ENCODE measurements at places on chromosomes 6 and 20.

DNA sequence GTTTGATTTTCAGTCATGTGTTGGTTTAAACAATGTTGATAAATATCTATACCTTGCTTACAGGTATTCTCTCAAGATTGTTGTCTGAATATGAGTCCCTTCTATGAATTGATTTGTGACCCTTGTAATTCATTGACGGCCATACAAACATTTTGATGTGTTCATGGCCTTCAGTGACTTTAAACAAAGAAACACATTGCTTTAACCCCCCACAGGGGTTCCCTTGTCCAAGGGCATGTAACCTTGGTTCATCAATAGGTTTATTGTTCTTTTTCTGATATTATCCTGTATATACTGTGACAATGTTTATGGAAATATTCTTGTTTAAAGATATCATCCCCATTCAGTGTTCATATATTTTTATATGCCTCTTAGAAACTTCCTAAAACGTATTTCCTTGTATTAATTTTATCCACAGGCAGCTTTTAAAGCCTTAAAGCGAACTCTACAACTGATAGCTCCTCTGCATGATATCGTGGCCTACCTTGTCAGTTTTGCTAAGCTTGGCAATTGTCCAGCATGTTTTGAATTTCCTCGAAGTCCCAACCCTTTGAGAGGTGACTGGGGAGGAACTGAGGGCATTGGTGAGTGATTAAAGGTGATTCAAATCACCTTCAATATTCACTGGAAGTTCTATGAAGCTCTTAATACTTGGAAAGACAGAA is 87.0 kb downstream of the CD164 start:
- DNase-seq: no peak

DNA sequence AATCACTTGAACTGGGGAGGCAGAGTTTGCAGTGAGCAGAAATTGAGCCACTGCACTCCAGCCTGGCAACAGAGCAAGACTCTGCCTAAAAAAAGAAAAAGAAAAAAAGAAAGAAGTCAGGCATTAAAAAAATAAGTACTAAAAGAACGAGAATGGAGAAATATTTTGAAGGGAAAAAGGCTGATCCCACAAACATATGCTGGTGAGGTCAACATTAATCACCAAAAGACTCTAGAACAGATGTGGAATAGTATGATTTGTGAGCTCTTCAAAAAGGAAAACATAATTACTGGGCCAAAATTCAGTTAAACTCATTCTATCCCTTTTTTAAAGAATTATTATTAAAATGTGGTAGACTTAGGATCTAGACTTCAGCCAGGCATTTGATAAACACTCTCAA is 61.2 kb upstream of the NRSN1 start:
- no peak for DNase-seq

GRCh38 chr20:48404598-48404997 is 423.2 kb downstream of the PREX1 start:
- no peak for DNase-seq

- DNase-seq: no peak
These were observed 4.6 kb downstream of the AFDN start for GRCh38 chr6:167831281-167831828.

DNA sequence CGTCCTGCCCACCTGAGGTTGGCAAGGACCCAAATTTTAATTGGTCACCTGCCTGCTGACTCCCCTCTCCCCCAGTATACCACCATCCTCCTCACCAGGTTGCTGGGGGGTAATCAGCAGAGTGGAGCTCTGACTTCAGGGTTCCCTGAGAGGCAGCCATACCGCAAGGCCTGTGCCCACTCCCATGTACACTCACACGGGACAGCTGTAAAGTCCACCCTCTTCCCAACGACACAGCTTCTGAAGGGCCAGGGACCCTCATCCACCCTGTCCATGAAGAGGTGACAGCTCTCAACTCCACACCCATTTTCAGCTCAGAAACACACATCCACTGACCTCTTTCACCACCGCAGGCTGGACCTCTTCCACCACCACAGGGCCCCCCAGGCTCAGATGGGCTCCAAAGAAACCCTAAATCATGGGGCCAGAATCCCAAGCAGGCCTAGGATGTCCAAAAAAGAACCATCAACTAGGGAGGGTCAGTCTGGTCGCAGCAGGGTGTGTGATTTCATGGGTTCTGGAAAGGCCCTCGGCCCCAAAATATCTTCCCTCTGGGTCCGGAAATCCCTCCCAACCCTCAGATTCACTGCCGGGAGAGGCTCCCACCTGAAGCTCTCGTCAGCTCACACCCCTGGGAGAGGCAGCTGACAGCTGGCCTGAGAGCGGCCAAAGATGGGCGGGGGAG is 30.0 kb downstream of the TFEB start:
- DNase-seq: no peak

DNA sequence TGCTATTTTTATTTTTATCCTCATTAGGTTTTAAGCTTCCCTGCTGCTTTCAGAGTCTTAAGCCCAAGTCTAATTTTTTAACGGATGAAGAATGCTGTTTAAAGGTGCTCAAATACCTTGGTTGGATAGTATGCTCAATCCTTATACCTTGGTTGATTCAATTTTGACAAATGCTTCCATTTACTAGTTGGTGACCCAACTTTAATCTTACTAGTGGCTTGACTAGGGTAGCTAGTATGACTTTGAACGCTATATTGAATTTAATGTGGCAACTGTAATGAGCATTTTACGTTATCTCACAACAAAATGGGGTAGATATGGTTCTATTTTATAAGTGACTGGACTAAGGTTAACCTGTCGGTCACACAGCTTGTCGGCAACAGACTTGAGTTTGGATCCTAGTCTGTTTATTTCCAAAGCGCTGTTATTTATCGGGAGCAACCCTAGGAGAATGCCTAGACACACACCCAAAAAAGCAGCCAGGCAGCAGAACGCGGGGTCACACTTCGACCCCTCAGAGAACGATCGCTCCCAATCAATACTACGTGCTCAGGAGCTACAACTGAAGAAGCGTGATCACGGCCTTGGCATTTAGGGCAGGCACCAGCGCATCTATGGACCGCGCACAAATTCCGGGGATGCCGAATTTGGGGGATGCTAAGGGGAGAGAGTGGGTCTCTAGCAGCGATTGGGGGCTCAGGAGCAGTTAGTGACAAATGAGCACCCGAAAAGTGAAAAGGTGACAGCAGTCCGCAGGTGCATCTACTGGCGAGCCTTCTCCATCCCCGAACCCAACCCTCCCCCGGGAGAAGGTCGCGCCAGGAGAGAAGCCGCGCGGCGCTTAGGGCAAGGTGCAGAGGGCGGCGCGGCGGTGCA is 586 bp upstream of the ALDH5A1 start:
- DNase-seq: no peak

Measured in CD4-positive, alpha-beta T cell treated with Interferon alpha-2 for 1 hour (primary cell).